ENCODE measurements at places on chromosomes 1 and 21.
A peak's percentile ranks its signal among the peaks of the same experiment; 100 is the strongest.

- peak; percentile 54 for DNase-seq
Observed at GRCh38 chr1:8422510-8423268, 104.8 kb downstream of the SLC45A1 start.

DNA sequence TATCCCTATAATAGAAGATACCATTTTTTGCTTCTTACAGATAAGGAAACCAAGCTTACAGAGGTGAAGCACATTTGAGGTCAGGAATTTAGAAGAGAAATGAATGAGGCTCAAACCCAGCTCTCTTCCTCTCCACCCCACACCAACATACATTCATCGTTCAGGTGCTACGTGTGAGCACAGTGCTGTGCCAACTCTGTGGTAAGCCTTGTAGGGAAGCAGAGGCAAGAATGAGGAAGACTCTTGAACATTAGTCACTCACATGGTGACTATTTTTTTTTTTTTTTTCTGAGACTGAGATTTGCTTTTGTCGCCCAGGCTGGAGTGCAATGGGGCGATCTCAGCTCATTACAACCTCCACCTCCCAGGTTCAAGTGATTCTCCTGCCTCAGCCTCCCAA, 314.0 kb downstream of the NTNG1 start:
- DNase-seq = no peak

DNA sequence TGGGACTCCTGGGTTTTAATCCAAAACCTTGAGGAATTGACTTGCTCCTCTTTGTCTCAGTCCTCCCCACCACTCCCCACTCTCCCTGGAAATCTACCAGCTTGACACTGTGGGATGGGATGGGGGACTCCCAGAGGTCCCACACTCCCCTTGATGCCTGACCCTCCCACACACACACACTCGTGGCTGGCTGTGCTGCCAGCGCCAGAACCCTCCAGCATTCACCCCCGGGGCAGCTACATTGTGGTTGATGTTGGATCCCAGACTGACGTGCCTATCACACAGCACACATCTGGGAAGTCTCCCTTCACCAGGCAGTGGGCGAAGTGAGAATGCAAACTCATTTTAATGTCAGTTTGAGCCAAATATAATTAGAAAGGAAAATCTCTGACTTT, 10.0 kb downstream of the KIRREL1 start:
- DNase-seq = no peak

DNA sequence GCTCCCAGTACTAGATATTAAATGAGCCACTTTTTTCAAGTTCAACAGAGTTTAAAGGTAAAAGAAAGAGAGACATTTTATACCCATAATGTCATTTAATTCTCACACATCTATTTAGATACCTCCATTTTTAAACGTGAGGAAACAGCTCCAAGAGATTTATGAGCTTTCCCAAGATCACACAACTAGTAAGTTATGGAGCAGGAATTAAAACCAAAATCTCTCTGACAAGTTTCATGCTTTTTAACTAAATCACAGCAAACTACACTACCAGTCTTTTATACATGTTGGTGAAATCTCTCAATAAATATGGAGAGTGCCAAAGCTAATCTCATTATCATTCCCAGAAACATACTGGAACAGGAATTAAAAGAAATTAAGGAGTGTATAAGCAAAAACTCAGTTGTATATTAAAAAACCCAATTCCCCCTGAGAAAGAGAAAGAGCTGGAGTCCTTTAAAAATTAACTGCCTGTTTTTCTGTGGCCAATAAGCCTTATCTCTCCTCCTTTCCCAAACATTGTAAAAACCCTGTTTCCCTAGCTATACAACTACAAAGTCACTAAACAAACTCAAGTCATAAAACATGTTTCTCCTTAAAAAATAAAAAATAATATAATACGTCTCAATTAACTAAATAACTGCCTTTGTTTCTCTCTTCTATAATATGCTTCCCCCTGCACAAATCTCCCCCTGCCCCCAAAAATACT, 26.7 kb upstream of the THEM4 start:
- DNase-seq = no peak

GRCh38 chr1:3111348-3112021, 42.5 kb downstream of the PRDM16 start:
- no peak for DNase-seq

- DNase-seq = peak; percentile 24
Observed at GRCh38 chr1:193120604-193121166, 1.1 kb upstream of the CDC73 start.

DNA sequence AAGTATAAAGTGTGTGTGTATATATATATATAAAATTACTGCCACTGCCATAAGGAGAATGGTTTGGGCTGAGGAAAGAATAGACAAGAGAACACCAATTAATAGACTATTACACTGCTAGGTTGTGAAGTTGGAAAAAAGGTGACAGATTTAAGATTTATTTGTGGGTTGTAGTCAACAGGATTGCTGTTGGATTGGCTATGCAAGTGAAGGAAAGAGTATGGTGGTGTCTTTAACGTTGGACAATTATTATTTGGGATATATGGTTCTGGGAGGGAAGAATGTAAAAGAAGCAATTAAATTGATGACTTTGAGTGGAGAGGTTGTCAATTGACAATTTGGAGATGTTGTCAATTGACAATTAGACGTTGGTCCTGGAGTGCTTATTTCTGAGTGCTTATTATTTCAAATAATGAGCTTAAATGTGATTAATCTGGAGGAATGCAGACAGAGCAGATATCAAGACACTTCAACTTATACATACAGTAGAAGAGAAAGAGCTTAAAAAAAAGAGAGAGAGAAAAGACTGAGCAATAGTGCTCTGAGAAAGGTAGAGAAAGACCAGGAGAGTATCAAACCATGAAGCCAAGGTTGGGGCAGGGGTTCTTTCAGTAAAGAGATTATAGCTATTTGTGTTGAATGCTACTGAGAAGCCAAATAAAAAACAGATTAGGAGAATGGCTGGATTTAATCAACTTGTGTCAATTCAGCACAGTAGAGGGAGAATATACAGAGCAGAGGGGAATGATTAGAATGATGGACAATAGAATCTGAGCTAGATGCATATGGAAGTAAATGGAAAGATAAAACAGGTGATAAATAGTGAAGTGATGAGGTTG, 9.7 kb downstream of the PTGS2 start:
- DNase-seq = no peak

GRCh38 chr1:184101141-184101540, 49.6 kb downstream of the TSEN15 start:
- DNase-seq = no peak

DNA sequence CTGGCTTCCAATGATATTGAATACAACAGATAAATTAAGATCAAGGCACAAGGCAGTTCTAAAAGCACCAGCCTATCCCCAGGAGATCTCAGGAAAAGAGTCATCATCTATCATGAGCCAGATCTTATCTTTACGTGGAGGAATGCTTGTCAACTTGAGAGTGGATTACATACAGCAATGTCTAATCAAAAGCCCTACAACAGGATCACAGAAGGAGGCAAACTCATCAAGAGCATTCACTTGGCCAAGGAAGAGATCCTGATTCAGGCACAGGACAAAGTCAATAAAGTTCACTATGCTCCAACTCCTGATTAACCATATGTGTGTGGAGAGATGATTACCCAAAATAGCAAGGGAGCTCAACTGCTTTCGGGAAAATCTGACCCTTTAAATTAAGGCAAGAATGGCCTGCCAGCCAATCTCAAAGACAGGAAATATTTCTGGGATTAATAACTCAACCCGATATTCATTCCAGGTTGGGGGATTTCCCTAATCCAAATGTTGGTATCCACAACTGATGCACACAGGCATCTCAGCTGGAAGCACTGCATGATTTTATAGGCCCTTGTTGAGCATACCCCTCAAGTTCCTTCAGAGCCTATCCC, 33.7 kb downstream of the TBX15 start:
- no peak for DNase-seq

GRCh38 chr1:111755331-111756123, at the start of gene DDX20:
DDX20 (plus strand) TSS chr1:111755901; CDS start chr1:111755925, 24 bp downstream.
- DNase-seq = peak; percentile 92

Measured in G401 (cell line).